A549 treated with Hydrocortisone at 1 μM for 4 hours (cell line): ENCODE measurements at places on chromosomes 1 and 21. TPM values are rescaled to one million over a fixed set of nuclear protein-coding genes. Genes with fewer than 3 reads are reported as not detected.

FAM3B gene
- total RNA-seq = not detected in 5 replicates

CTH gene
- 1.4 to 1.9 TPM (median 1.7 TPM) in 5 replicates for total RNA-seq

PRAMEF14 gene
- total RNA-seq = not detected in 5 replicates

RNPEP gene
- 85.2 to 89.4 TPM (median 87.7 TPM) in 5 replicates for total RNA-seq

TIPRL gene
- total RNA-seq = 27.1 to 38.9 TPM (median 33.8 TPM) in 5 replicates

RCSD1 gene
- 0.06 to 0.21 TPM (median 0.06 TPM) in 3 of 5 replicates, not detected in the others for total RNA-seq

INSRR gene
- total RNA-seq = not detected in 5 replicates

SOX13 gene
- 18.7 to 22.9 TPM (median 20.9 TPM) in 5 replicates for total RNA-seq

GABRD gene
- total RNA-seq = 0.39 to 0.83 TPM (median 0.46 TPM) in 5 replicates

CYP4Z1 gene
- not detected in 5 replicates for total RNA-seq

ARPC5 gene
- 146 to 219 TPM (median 172 TPM) in 5 replicates for total RNA-seq

CDKN2C gene
- 10.3 to 11.1 TPM (median 10.4 TPM) in 5 replicates for total RNA-seq

SH2D1B gene
- 0.06 to 0.15 TPM (median 0.12 TPM) in 5 replicates for total RNA-seq

RHEX gene
- total RNA-seq = not detected in 5 replicates

NRAS gene
- total RNA-seq = 25.1 to 39.0 TPM (median 28.8 TPM) in 5 replicates

SFN gene
- 509 to 664 TPM (median 575 TPM) in 5 replicates for total RNA-seq

TMEM269 gene
- total RNA-seq = 0.03 to 0.15 TPM (median 0.09 TPM) in 5 replicates

SLC1A7 gene
- 0.05 TPM in 2 of 5 replicates, not detected in the others for total RNA-seq
